ENCODE measurements at places on chromosomes 2 and 18.

DNA sequence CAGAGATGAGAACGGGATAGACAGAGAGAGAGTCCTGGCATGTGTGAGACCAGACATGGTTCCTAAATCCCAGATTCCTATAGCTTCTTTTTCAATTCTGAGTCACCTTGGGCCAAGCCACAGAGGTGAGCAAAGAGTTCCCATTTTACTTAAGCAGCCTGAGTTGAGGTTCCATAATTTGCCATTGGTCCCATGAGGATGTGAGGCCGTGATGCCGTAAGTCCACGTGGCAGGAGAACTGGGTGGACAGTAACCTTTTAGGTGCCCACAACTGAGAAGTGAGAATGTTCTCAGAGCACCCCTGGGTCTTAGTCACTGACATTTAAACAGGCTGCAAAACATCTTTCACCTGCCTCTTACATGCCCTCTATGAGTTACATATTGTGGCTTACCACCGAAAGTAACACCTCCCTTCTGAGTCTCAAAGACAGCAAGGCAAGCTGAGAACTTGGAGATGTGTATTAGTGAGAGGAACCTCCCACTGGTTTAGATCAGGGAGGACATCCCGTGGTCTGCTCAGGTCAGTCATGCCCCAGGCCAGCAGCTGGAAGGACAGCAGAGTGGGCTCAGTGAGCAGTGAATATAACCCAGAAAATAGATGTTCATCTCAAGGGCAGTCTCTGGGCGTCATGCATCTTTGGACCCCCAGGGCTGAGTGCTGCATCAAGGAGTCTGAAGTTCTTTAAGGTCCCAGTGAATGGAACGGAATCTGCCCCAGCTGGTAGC, 127.9 kb upstream of the LGALSL start:
- no peak for DNase-seq

- no peak for DNase-seq
These were observed 87.7 kb downstream of the TMEM18 start for GRCh38 chr2:589281-590130.

DNA sequence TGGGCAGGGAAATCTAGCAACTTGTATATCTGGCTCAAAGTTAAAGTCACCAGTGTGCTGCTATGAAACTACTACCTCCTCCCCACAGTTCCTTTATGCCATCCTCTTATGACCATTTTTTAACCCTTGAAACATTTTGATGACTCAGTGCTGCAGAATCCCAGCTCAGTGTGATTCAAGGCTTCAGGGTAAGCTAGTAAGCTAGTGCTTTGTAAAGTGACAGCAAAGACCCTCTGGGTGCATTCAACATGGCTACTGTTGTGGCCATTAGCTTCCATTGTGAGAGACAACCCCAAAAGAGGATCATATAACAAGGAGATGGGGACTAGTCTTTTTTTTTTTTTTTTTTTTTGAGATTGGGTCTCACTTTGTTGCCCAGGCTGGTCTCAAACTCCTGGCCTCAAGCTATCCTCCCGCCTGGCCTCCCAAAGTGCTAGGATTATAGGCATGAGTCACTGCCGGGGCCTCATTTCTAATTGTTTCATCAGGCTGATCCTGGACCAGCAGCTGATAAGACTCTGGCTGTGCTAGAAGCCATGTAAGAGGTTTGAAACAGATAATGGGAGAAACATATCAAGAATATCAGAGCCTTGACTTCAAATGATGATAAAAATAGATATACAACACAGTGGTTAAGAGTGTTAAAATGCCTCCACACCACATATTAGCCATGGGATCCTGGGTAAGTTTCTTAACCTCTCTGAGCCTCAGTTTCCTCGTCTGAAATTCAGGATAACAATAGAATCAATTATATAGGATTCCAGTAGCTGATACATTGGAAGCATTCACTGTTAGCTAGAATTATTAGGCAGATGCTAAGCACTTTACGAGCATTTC, 65.7 kb upstream of the RTN4 start:
- DNase-seq: peak; percentile 27

- DNase-seq: no peak
These were observed 211.9 kb downstream of the PTGR3 start for GRCh38 chr18:74996996-74997395.

DNA sequence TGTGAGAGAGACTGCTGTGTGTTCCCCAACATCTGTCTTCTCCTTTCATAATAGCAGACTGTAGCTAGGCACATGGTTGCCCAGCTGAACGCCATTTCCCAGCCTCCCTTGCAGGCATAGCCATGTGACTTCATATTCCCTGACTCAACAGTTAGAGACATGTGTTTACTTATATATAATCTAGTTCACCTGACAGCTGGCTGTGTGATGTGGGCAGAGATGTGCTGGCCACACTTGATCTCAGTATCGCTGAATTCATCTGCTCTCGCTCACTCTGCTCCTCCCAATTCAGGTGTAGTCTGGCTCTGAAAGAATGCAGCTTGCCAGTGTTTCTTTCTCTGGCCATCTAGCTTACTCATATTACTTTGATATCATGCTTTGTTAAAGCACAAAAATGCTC, 52.3 kb upstream of the SEC11C start:
- no peak for DNase-seq

DNA sequence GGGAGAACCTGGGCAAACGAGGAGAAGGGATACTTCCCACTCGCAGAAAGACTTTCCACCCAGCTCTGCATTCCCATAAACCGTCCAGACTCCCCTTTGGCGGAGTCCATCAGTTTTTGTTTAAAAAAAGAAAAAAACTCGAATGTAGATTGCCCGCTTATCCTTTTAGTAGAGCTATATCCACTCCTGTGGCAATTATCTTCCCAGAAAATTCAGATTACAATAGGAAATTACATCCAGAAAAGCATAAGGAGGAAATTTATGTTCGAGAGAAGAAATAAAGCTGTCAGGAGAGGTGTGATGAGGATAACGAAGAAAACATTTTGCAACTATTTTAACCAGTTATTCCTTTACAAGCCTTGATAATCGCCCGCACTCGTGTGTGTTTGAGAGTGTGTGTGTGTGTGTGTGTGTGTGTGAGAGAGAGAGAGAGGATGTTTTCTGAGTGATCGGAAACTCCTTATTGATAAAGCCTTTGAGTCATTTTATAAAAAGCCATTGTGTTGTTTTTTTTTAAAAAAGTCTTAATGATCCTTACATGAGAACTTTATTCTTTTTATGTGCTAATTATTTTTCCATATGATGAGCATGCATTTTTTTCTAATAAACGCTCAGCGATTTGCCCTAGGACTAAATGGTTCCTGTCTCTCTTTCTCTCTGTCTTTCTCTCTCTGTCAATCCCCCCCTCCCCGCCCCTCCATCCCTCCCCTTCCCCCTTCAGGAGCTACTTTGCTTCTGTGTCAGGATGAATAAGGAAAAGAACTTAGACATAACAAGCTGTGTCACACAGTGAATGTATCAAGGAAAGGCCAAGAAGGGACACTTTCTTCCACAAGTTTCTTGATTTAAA, 1.1 kb upstream of the PPP3R1 start:
- no peak for DNase-seq

DNA sequence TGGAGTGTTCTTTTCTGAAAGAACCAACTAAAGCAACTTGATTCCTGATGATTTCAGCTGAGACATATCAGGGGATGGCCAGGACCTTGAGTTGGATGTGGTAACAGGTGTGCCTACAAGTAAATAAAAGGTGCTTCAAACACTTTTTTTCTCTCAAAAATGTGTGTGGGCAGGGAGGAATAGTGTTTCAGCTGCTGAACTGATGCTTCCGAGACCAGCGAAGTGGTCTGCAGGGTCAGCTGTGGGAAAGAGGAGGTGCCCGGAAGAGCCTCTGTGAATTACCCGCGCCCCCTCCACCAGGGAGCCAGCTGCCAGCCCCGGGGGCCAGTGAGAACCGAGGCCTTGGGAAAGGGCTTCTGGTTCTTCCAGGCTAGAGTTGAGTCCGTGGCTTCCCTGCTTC, 249.3 kb downstream of the GBX2 start:
- DNase-seq: no peak

- DNase-seq: no peak
These were observed 4.9 kb upstream of the SIX2 start for GRCh38 chr2:45014016-45014702.

GRCh38 chr18:62089174-62089573, 97.7 kb downstream of the PIGN start:
- DNase-seq: no peak

GRCh38 chr2:104420953-104421352, 433.0 kb upstream of the POU3F3 start:
- DNase-seq: no peak

- no peak for DNase-seq
These were observed 74.2 kb upstream of the ST6GAL2 start for GRCh38 chr2:106959975-106960682.

GRCh38 chr18:30469091-30469490, 573.5 kb downstream of the DSC3 start:
- no peak for DNase-seq

Data from SIG-M5 (cell line).